Right forelimb (tissue), 1 donor: ENCODE measurements at places on chromosomes 1 and 21.

GRCh38 chr21:33395891-33396331 lies 7.3 kb upstream of the IFNGR2 start:
- no peak for DNase-seq

GRCh38 chr21:32456497-32456918 lies 44.0 kb downstream of the EVA1C start:
- DNase-seq, result no peak

GRCh38 chr1:227544067-227545050 lies 19.0 kb upstream of the ZNF678 start:
- DNase-seq, result no peak

GRCh38 chr1:114510274-114511031 lies 550 bp downstream of the TRIM33 start:
- DNase-seq, result peak; percentile 51

DNA sequence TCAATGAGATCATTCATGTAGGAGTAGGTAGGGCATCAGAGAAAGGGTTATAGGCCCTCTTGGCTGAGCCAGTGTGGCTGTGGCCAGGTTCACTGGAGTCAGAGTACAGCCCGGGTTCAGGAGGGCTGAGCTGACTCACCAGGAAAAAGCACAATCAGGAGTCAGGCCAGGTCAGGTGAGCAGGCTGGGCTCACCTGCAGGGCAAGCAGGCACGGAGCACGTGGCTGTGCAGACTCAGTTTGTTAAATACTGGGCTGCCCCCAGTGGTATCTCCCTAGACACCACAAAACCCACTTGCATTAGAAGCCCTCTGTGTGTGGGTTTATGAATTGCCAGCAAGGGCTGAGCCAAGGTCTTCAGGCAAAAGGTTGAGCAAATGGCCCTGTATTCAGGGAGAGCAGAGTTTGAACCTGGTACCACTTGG lies 122.1 kb upstream of the SERBP1 start:
- no peak for DNase-seq

- DNase-seq, result peak; percentile 81
Observed at GRCh38 chr1:245153081-245153551, 1.7 kb upstream of the KIF26B start.

DNA sequence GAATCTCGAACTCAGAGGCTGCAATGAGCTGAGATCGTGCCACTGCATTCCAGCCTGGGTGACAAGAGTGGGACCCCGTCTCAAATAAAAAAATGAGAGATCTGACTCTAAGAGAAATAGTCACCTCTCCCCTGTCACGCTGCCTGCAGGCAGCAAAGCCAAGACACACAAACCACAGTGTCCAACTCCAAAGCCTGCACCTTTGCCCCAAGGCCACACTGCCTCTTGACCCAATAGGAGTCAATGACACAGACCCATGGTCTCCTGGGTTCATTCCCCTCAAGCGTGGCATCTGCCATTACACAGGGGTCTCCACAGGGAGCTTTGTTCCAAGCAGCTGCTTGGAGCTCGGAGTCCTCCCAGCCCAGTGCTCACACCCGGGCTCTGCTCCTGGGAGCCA lies 46.3 kb downstream of the SLC9A1 start:
- no peak for DNase-seq

- no peak for DNase-seq
Observed at GRCh38 chr1:118894836-118895235, 93.3 kb downstream of the TBX15 start.

GRCh38 chr1:172500207-172500606 lies 32.7 kb upstream of the SUCO start:
- DNase-seq, result no peak

GRCh38 chr1:114509596-114510273 lies 1.3 kb downstream of the TRIM33 start:
- no peak for DNase-seq

- no peak for DNase-seq
Observed at GRCh38 chr1:207565546-207566468, 69.8 kb downstream of the CR1 start.

DNA sequence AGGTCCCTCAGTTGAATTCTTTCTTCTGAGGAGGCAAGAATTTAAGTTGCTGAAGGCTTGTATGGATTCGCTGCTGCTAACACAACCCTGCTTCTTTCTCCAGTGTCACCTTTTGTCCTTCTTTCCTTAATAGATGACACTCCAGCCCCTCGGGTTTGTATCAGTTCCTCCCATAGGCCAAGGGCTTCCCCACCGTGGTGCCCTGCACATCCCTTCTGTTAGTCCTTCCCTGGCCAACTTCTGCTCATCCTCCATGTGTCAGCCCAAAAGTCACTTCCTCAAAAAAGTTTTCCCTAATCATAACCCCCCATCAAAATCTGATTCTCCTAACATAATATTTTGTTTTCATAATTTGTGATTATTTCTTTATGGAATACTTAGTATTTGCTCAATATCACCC lies 190.4 kb downstream of the RHOU start:
- no peak for DNase-seq

DNA sequence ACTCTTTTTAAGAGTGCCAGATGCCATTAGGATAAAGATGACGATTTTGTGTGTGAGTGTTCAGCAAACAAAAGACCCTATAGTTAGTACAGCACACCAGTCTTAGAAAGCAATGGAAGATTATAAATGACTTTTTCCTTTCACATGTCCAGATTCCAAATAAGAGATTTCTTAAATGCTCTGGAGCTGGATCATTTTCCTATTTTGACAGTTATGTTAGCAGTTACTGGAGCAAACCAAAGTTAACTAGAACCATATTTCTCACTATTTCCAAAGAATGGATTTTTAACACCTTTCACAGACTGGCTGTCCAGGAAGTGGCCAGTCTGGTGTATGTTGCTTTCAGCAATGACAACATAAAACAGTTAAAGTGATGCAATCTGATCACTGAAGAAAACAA lies 905.8 kb upstream of the ADGRL2 start:
- DNase-seq, result no peak

DNA sequence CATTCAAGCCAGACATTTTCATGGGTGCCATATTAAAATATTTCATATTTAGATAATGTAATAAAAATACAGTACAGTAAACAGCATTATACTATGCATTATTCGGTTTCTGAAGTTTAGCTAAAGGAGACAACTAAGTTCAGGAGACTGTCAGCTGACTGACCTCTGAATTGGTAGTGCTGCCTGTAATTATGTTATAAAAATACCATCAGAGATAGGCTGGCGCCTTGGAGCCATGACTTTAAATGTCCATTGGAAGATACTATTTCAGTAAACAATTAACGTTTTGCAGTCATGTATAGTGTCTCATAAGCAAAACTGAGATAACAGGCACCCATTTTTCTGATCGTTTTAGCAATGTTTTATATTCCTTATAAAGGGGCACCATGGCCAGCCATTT lies 11.3 kb upstream of the RAB29 start:
- no peak for DNase-seq

DNA sequence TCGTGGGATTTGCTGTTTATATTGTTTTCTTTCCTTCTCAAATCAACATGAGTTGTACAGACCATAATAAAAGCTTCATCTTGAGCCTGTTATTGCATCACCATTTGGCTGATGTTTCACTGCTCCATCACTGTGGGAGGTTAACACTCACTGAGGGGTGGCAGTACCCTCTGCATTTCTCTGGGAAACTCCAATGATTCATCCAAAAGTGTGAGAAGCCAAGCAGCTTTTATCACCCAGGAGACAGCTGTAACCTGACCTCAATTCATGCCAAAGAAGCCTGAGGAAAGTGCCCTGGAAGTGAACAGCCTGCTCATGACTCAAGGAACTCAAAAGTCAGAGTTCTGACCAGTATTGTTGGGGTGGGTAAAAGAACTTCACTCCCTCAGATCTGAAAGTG lies 84.1 kb downstream of the GPR88 start:
- no peak for DNase-seq

DNA sequence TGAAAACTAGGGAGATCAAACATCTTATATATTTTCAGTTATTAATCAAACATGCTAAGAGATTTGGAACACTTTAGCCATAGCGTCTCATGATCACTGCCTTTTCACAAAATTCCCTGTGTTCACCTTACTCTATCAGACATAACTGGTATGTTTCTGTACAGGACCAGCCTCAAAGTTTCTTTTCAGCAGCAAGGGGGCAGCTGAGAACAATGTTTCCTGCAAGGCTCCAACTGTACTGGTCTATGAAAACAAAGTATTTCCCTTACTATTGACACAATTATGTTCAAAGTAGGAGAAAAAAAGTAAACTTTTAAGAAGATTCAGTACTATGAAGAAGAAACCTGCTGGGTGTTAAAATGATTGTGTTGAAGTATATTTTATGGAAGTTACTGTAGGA lies 98.5 kb downstream of the ATF6 start:
- peak; percentile 48 for DNase-seq

DNA sequence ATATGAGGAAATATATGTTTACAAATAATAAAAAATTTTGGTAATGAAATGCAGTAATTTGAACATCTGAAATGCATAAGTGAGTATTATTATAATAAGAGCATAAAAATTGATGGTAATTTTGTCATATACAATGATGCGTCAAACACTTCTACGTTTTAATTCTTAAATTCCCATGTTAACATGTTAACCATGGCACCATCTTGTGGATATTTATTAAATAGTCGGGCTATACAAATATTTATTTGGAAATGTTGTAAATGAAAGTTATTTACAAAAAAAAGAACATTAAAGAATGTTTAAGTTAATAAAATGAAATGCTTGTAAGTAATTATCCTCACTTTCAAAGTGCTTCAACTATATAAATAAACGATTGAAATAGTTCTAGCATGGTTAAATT lies 57.2 kb upstream of the C1orf185 start:
- DNase-seq, result no peak

DNA sequence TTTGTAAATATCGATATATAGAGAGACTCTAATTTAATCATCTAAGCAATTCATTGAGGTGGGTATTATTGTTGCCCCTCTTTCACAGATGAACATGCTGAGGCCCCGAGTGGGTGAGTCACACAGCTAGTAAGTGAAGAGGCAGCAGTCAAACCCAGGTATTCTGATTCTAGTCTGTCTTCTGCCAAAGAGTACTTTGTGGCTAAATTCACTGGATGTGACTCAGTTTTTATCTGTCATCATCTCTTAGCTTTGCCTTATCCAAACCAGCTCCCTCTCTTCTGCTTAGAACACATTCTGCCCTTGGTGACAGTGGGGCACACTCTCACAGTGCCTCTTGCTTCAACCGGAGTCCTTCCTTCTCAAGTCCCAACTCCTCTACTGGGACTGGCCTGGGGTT lies 11.5 kb downstream of the FCRL5 start:
- no peak for DNase-seq

- no peak for DNase-seq
Observed at GRCh38 chr1:164830628-164831027, 271.6 kb downstream of the PBX1 start.

GRCh38 chr1:178374016-178374415 lies 122.7 kb downstream of the CLEC20A start:
- DNase-seq, result no peak

GRCh38 chr1:190274721-190275120 lies 202.9 kb downstream of the BRINP3 start:
- no peak for DNase-seq

DNA sequence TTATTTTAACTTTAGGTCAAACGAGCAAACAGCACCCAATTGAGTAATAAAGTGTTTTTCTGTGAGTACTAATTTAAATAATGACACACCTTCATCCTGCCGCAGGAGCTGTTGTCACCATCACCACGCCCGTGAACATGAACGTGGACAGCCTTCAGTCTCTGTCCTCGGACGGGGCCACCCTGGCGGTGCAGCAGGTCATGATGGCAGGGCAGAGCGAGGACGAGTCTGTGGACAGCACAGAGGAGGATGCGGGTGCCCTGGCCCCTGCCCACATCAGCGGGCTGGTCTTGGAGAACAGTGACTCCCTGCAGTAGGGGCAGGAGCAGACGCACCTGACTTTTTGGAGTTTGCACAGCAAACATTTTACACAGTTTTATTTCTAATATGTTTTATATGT lies 45.9 kb downstream of the CBS start:
- no peak for DNase-seq

DNA sequence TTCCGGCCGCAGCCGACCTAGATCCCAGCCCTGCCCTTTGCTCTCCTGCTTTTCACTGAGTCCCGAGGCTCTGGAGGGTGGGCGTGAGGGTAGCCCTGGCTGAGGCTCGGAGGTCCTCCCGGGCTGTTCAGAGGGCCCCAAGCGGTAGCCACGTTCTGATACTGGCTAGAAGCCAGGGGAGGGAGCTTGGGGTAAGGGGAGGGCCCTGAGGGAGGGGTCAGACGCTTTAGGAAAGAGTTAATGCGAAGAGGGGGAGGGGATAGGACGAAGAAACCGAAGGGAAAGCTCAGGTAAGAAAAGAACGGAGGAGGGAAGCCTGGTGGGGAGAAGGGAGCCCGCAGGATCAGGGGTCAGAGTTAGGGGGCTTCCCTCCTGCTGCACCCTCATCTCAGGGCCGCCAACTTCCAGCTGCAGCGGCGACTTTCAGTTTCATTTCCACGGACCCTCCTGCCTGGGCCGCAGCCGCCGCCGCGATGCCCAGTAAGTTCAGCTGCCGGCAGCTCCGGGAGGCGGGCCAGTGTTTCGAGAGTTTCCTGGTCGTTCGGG lies at the start of gene MOV10:
Gene MOV10 (plus strand): TSS at position 220 of the 546 bp plus-strand sequence. CDS start 254 bp downstream, at position 474.
- DNase-seq, result peak; percentile 84

DNA sequence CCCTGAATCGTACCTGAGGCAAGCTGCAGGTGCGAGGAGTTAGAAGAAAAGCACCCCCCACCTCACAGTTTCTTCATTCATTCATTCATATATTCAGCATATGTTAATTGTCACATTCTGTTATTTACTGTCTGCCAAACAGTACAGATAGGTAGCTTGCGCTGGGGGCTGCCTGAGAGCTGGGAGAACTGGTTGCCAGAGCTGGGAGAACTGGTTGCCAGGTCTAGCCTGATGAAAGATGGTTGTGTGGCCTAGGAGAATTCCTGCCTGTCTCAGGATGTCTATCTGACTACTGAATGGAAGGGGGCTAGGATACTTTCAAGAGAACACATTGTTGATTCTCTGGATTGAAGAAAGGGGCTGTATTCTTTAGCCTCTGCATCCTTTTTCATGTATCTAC lies 225.9 kb upstream of the POU3F1 start:
- no peak for DNase-seq

- no peak for DNase-seq
Observed at GRCh38 chr1:203324105-203325025, 19.0 kb downstream of the BTG2 start.

DNA sequence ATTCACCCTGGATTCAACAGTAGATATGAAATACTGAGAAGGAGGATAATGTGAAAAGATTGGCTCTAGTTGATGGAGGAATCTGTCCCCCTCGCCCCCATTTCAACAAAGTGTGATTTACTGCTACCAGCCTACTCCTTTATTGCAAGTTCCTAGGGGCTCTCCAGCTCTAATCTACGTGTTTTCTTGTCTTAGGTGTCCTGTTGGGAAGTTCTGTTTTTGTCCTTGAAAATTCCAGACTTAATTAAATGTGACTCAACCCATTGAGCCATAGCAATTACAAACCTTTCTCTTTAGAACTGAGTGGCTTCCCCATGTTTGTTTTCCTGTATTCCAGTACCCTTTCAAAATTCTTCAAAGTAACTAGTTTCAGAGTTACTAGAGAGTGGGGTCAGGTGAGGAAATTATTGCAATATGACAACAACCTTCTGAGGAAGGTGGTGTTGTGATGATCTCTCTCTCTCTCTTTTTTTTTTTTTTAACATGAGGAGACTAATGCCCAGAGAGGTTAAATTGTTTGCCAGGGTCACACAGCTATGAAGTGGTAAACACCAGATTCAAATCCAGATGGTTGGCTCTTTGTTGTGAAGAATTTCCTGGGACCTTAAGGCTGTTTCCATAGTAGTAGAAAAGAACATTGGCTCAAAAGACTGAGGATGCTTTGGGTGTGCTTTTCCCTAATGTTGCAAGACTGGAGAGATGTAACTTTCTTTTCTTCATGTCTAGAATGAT lies 3.5 kb downstream of the RGL1 start:
- no peak for DNase-seq

GRCh38 chr1:85490270-85490985 lies 25.5 kb upstream of the DDAH1 start:
- DNase-seq, result no peak
